Thyroid gland (tissue), 4 donors: ENCODE measurements at places on chromosomes 2 and 18. TPM values are rescaled to one million over a fixed set of nuclear protein-coding genes. Genes with fewer than 3 reads are reported as not detected.

DNA sequence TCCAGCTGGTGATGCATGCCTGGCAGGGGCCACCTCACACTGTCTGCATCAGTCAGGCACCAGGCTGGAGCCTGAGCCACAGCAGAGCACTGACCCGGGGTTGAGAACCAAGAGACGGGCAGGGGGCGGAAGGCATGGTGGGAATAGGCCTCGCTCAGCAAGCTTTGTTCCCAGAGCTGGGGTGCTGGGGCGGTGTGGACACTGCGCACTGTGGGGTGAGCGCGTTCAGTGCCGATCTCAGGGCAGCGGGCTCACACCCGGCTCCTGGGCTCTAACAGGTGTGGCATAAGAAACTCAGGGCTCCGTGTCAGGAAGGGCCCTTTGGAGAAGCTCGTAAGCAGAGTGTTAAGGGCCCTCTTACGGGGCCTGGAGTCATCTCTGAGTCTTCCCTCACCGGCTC, 15.7 kb downstream of the SH3RF3 start:
- no peaks in the 10 kb centered on the region for H3K36me3 ChIP-seq
- DNase-seq: no peak
- H3K27me3 ChIP-seq: no peaks in the 10 kb centered on the region

ASPRV1 gene
- total RNA-seq: 1.3 TPM

ARHGEF4 gene
- 15.6 TPM for total RNA-seq

TIMM21 gene
- total RNA-seq: 18.2 TPM

DNA sequence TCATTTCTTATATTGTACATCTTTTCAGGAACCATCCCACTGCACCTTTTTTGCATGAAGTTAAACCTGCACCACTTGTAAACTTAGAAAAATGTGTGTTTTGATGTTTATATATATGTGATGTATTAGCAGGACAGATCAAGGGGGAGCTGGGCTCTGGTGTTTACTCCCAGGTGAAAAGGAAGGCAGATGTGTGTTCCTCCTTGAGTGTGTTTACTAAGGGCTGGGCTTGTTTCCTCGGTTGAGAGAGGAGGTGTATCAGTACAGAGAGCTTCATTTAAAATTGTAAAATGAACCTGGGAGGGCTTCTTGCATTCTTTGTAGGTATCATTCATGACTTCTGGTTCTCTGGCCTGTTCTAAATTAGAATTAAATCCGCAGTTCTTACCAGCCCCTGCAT, 14.8 kb downstream of the LPIN1 start:
- H3K27ac ChIP-seq: no peak overlapping the region
- H3K4me1 ChIP-seq: peaks cover 17% of the 10 kb centered on the region
- H3K4me3 ChIP-seq: no peak overlapping the region
- H3K36me3 ChIP-seq: peaks cover 7% of the 10 kb centered on the region

DPP10 gene
- total RNA-seq: 0.63 TPM

EXOC6B gene
- total RNA-seq: 36.5 TPM

DNA sequence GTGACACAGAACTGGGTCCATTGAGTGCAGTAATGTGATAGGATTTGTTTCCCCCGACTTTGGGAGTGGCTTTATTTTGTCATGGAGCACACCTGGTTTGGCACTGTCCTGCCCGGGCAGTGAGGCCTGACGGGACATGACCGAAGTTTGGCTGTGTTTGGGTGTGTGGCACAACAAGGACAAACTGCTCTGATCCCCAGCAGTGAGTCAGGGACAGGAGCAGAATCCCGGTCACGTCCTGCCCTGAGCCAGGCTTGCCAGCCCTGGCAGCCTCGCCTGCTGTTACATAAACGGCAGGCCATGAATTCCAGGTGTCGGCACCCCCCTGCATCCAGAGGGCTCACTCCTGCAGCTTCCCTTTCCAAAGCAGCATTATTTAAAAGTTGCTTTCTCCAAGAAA, 45.7 kb downstream of the IMPA2 start:
- DNase-seq: peak; percentile 89
- H3K4me3 ChIP-seq: no peak overlapping the region
- peak overlapping the region; percentile 76 for H3K27ac ChIP-seq
- H3K36me3 ChIP-seq: no peaks in the 10 kb centered on the region
- peaks cover 45% of the 10 kb centered on the region for H3K4me1 ChIP-seq

DNA sequence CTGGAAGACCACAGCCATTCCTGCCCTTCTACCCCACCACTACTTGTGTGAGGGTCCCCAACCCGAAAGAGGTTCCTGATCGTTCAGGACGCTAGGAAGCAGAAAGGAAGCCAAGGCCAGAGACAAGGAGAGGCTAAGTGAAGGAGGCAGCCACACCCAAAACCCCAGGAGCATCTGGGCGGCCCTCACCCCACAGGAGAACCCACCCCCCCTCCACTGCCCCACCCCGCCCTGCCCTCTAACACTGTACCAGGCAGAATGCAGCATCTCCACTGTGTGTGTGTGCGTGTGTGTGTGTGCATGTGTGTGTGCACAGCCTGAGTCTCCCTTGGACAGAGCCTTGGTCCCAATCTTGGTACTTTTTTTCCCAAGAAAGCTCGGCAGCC, 207.5 kb upstream of the HAAO start:
- no peak for DNase-seq
- H3K36me3 ChIP-seq: no peaks in the 10 kb centered on the region
- no peaks in the 10 kb centered on the region for H3K4me1 ChIP-seq
- H3K27me3 ChIP-seq: no peaks in the 10 kb centered on the region
- H3K4me3 ChIP-seq: no peak overlapping the region
- no peak overlapping the region for H3K27ac ChIP-seq

DNA sequence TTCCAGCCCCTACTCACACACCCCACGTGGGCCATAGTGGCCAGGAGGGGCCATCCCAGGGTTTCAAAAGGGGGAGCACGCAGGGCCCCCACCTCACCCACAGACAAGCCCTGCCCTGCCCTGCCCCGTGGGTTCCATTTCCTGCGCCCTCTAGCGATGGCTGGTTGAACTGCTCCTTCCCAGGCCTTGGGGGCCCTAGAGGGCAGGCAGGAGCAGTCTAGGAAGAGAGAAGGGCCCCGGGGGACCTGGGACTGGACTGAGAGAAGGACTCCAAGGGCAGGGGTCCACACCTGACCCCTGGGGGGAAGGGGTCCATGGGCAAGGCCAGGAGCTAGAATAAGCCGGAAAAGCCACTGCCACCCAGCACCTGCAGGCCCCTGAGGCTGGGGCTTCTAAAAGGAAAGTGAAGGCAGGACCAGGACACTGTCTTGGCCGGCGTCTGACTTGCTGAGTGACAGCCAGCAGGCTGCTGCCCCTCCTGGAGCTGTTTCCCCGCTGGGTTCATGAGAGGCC, 10.1 kb downstream of the CYP26B1 start:
- no peaks in the 10 kb centered on the region for H3K27me3 ChIP-seq
- no peak overlapping the region for H3K4me3 ChIP-seq
- peaks cover 47% of the 10 kb centered on the region for H3K4me1 ChIP-seq
- H3K27ac ChIP-seq: peak overlapping the region; percentile 15
- H3K36me3 ChIP-seq: no peaks in the 10 kb centered on the region

GRCh38 chr2:150063432-150063889, 424.0 kb downstream of the RND3 start:
- H3K36me3 ChIP-seq: no peaks in the 10 kb centered on the region
- no peak for DNase-seq
- H3K27ac ChIP-seq: no peak overlapping the region

DNA sequence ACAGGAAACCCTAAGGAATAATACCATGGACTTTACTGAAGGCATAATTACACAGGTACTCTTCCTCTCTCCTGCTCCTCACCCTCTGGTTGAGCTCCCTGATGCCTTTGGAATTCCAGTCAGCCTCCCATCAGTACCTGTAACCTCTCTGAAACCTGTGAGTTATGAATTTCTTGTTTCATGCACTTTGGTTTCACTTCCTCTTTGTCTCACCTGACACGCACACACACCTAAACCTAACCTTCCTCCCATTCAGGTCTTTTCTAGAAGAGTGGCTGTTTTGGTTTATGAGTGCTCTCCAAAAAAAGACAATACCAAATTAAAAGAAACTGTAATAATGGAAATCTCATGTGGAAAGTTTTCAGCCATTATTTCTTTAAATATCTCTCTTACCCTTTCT, 451.3 kb upstream of the VWC2L start:
- no peak overlapping the region for H3K27ac ChIP-seq
- H3K36me3 ChIP-seq: no peaks in the 10 kb centered on the region
- no peaks in the 10 kb centered on the region for H3K4me1 ChIP-seq
- no peak for DNase-seq
- no peaks in the 10 kb centered on the region for H3K27me3 ChIP-seq
- no peak overlapping the region for H3K4me3 ChIP-seq

DNA sequence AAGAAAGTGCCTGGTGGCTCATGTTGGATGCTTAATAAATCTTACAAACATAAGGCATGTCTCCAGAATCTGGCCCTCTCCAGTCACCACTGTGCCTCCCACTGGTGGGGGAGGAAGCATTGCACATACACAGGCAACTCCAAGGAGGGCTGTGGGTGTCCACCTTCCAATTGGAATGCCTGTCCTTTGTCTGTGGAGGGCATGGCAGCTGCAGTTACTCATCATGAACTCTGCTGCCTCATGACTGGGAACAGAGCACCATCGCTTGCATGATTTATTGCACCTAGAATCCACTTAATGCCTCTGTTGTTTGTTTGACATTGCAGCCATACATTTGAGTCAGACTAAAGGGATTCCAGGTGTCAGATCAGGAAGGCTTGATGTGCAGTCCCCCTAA, 278.9 kb downstream of the PRKCE start:
- H3K27me3 ChIP-seq: no peaks in the 10 kb centered on the region
- no peak overlapping the region for H3K27ac ChIP-seq
- no peaks in the 10 kb centered on the region for H3K36me3 ChIP-seq
- no peak overlapping the region for H3K4me3 ChIP-seq
- no peak for DNase-seq

DNA sequence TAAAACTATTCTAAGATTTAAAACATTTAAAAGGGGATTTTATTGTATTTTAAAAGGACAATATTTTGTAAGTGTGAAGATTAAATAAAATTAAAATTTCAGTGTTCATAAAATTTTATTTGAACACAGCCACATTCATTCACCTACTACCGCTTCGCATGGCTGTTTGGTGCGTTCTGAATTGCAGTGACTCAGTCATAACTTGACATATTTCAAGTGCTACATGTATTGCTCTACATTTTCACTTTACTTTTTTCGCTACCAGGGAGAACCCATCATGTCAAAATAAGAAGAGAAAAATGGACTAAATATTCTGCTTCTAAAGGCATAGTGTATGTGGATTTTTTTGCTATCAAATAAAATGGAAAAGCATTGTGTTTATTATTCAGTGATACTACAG, 8.7 kb downstream of the PTH2R start:
- DNase-seq: no peak
- no peak overlapping the region for H3K4me3 ChIP-seq
- H3K27ac ChIP-seq: no peak overlapping the region
- H3K4me1 ChIP-seq: no peaks in the 10 kb centered on the region
- no peaks in the 10 kb centered on the region for H3K27me3 ChIP-seq

GRCh38 chr2:236305964-236306605, 41.9 kb upstream of the ASB18 start:
- DNase-seq: no peak
- H3K4me1 ChIP-seq: no peaks in the 10 kb centered on the region
- no peaks in the 10 kb centered on the region for H3K36me3 ChIP-seq

DNA sequence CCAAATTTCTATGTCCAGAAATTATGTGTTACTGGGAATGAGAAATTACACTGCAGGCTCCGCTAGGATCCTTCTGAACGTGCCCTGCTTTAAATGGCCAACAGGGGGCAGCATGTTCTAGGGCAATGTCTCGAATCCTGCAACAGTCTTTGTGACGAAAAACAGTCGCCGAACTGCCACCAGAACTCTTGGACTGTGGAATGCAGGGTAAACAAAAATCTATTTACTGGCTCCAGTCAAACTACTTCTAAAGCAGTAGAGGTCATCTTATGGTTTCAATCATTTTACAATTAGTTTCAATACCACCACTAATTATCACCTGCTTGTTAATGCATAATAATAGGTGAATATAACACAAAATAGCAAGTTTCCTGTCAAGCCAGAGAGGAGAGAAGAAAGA, 9.8 kb upstream of the ZNF397 start:
- no peak overlapping the region for H3K4me3 ChIP-seq
- no peak overlapping the region for H3K27ac ChIP-seq
- peak; percentile 88 for DNase-seq
- no peaks in the 10 kb centered on the region for H3K4me1 ChIP-seq

DNA sequence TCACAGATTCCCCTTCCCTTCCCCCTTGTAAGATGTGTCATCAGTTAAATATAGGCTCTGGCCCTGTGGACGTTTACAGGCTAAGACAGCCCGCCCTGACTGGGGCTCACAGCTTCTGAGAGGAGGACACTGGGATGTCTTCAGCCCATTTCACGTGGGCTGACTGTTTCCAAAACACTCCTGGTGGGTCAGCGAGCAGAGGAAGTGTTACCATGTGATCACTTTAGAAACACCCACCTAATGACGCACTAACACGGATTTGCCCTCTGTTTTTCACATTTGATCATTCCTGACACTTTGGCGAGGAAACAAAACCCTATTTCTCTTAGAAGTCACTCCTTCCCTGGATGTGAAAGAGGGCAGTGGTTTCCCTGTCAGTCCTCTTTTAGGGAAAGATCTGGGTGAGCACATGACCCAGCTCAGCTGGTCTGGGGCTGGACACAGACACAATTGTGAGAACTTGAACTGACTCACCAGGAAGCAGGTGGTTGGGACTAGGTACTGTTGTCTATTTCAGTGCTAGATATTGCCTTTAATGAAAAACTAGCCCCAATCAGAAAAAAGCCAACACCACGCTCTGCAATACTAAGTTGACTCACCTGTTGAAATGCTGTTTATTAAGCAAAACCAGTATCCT, 38.8 kb downstream of the BMP10 start:
- H3K4me3 ChIP-seq: no peak overlapping the region
- H3K4me1 ChIP-seq: peaks cover 14% of the 10 kb centered on the region
- no peaks in the 10 kb centered on the region for H3K36me3 ChIP-seq
- H3K27me3 ChIP-seq: no peaks in the 10 kb centered on the region
- peak overlapping the region; percentile 58 for H3K27ac ChIP-seq

DNA sequence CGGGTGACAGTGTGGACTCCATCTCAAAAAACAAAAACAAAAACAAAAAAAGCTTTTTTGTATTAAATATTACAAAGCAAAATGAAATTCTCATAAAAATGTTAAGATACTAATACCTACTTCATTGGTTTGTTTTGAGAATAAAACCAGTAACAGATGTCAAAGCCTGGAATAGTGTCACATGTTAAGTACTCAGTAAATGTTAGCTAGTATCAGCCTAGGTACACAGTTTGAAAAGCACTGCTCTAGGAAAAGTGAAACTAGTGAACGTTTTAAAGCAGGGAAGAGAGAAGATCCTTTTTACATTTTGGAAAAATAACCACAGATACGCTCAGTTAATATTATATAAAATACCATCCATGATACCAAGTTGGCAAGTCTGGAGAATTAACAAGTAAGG, 37.1 kb upstream of the ADAM17 start:
- no peaks in the 10 kb centered on the region for H3K36me3 ChIP-seq
- H3K27ac ChIP-seq: no peak overlapping the region
- DNase-seq: no peak
- peaks cover 28% of the 10 kb centered on the region for H3K4me1 ChIP-seq

DNA sequence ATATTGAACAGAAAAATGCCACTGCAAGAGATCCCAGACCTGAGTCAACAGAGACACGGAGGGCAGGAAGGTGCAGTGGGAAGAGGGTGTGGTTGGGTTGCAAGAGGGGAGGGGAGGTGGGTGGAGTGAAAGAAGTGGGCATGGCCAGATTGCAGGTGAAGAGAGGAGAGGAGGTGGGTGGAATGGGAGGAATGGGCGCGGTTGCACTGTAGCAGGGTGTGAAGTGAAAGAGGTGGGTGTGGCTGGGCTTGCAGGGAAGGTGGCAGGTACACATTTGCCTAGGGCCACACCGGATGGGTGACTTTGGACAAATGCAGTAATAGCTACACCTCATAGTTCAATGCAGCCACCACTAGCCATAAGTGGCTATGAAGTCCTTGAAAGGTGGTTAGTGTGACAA, 71.1 kb downstream of the DOCK10 start:
- no peaks in the 10 kb centered on the region for H3K36me3 ChIP-seq
- H3K4me3 ChIP-seq: no peak overlapping the region
- no peak for DNase-seq
- no peak overlapping the region for H3K27ac ChIP-seq
- no peaks in the 10 kb centered on the region for H3K27me3 ChIP-seq
- H3K4me1 ChIP-seq: no peaks in the 10 kb centered on the region
